ENCODE measurements at places on chromosomes 2 and 18.
A peak's percentile ranks its signal among the peaks of the same experiment; 100 is the strongest.

- DNase-seq, result peak; percentile 47
Measured at GRCh38 chr2:12493031-12493513, 223.7 kb upstream of the TRIB2 start.

DNA sequence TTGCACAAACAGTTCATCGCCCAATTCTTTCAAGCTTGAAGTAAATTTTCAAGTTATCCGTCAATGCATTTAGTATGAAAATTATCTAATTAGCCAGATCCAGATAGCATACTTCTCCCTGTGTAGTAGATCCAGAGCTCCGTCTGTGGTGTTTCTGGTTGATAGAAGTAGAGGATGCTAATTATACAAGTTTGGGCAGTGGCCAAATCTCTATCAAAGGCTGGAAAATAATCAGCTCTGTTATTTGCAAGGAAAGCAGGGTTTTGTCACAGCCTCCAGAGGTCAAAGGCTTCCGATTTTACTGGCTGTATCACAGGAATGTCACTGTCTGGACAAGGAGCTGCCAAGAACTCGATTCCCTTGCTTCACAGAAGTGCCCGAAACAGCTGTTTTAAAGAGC lies 28.6 kb downstream of the LRRC30 start:
- DNase-seq, result no peak

DNA sequence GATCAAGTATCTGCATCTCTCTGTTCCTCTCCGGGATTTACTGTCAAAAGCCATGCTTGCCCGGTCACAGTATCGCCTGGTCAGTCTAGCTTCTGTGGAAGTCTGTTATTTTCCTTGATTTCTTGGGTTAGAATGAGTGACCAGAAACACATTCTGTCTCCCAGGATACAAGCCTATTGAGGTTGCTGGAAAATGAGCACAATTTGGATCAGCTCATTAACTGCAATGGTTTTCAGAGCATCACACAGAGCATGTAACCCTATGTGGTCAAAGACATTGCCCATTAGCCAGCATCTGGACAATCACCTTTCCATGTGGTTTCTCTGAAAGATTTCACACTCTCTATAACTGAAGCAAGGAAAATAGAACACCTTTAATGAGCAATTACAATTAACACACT lies 124.2 kb upstream of the FAM98A start:
- no peak for DNase-seq

GRCh38 chr2:167471332-167471731 lies 583.1 kb downstream of the XIRP2 start:
- no peak for DNase-seq

- DNase-seq, result no peak
Measured at GRCh38 chr2:108621087-108621559, 86.9 kb downstream of the LIMS1 start.

- peak; percentile 62 for DNase-seq
Measured at GRCh38 chr2:238286551-238286950, 1.9 kb downstream of the PER2 start.

- no peak for DNase-seq
Measured at GRCh38 chr18:26215247-26215970, 10.8 kb upstream of the TAF4B start.

DNA sequence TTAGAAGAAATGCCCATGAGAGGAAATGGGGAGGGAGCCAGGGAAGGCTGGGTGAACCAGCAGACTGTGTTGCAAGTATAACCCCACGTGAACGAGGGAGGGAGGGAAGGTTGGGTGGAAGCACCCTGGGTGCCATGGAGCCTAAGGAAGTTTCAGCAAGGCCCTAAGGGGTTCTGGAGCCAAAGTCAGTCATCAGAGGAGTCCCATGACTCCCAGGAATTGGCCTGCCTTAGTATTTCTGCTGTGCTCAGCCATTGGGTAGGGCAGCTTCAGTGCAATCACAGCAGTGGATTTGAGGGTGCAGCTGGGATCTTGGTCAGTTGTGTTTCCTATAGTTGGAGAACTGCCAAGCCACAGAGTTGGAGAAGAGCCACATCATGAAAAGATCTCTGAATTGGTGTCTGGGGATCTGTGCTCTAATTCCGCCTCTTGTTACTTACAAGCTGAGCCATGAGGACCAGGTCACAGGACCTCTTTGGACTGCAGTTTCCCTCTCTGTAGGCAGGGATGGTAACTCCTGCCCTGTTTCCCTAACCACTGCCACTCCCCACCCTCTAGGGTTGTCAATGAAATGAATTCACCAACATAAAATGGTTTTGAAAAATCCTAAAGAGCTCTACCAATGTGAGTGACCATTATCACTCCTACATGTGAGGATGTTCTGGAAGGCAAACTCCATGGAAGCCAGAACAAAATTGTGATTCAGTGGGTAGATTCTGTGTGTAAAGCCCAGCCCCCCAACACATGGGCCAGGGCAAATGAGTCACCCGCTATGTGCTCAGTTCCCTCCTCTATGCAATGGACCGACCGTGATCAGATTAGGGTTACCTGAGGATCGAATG lies 108.9 kb downstream of the CLIP4 start:
- DNase-seq, result no peak

DNA sequence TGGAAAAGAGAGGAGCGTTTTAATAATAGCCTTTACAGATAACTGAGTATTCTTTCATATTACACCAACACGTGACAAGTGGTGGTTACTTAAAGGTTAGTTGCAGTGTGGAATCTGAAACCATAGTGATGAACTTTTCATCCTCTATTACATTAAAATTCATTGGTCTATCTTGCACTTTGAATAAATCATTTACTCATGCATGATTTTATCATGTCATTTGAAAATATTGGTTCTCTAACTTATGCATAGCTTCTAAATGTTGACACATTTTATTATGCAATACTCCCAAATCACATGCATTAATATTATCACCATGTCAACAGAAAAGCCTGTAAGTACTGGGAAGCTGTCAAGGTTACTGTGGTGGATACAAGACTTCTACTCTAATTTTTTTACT lies 1432.2 kb downstream of the LRP1B start:
- no peak for DNase-seq

GRCh38 chr2:156883804-156884203 lies 373.7 kb upstream of the GALNT5 start:
- no peak for DNase-seq
